ENCODE measurements at places on chromosomes 5 and 9.

- no peak overlapping the region for H3K27ac ChIP-seq
- no peaks in the 10 kb centered on the region for H3K4me1 ChIP-seq
- no peaks in the 10 kb centered on the region for H3K36me3 ChIP-seq
- H3K27me3 ChIP-seq: peaks cover 10% of the 10 kb centered on the region
- DNase-seq: no peak
Observed at GRCh38 chr9:18159254-18159653, 314.7 kb upstream of the ADAMTSL1 start.

DNA sequence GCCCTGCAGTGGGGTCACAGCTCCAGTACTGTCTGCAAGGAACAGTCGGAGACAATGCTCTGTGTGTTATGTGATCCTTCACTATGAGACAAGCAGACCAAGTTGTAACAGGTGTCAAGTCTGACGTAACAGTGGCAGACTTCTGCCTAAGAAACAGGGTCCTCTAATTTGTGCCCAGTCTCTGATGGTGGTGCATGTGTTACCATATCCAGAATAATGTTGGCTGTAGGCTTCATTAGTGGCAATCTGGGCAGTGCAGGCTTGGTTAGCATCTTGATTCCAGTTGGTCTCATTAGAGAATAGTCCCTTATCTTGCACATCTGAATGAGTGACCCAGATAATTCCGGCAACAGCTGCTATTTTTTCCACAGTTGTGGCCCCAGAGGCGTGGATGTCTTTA, 33.8 kb downstream of the ZNF131 start:
- no peak overlapping the region for H3K27ac ChIP-seq
- H3K4me3 ChIP-seq: no peak overlapping the region
- no peaks in the 10 kb centered on the region for H3K4me1 ChIP-seq
- H3K36me3 ChIP-seq: no peaks in the 10 kb centered on the region
- DNase-seq: no peak

DNA sequence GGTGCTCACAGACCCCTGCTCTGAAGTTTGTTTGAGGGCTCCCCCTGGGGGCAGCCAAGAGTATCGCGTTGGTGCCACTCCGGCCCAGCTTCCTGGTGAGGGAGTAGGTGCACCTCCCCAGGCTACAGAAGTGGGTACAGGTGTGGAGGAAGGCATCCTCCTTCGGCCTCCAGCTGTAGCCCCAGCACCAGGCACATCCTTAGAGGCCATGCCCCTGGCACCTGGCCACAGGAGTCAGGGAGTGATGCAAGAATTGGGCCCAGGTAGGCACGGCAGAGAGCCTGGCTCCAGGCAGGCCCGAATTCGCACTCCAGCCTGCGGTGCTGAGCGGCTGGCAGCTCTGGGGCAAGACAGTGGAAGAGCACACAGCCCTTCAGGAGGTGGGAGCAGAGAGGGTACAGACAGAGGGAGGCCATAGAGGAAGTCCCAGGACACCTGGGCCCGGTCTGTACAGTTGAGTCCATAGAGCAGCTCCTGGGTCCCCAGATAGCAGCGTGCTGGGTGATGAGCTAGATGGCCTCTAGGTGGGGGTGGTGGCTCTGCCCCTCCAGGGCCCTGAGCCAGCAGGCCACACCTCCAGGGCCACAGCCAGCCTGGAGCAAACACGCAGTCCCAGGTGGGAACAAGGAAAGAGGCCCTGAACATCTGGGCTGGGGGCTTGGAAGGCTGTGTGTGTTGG, 2.4 kb downstream of the SAPCD2 start:
- no peaks in the 10 kb centered on the region for H3K27me3 ChIP-seq
- no peaks in the 10 kb centered on the region for H3K36me3 ChIP-seq
- no peak overlapping the region for H3K27ac ChIP-seq
- DNase-seq: peak; percentile 74

- peaks cover 13% of the 10 kb centered on the region for H3K4me1 ChIP-seq
- H3K36me3 ChIP-seq: no peaks in the 10 kb centered on the region
- H3K27ac ChIP-seq: peak overlapping the region; percentile 75
- no peak overlapping the region for H3K4me3 ChIP-seq
- DNase-seq: peak; percentile 96
- H3K27me3 ChIP-seq: no peaks in the 10 kb centered on the region
Observed at GRCh38 chr5:108884736-108885135, 137.0 kb downstream of the FER start.

GRCh38 chr9:8362250-8362649, 562.7 kb upstream of the DMAC1 start:
- H3K36me3 ChIP-seq: no peaks in the 10 kb centered on the region
- no peak for DNase-seq
- peaks cover 41% of the 10 kb centered on the region for H3K4me1 ChIP-seq
- no peaks in the 10 kb centered on the region for H3K27me3 ChIP-seq
- H3K27ac ChIP-seq: no peak overlapping the region
